ENCODE measurements at places on chromosomes 3 and 15.

DNA sequence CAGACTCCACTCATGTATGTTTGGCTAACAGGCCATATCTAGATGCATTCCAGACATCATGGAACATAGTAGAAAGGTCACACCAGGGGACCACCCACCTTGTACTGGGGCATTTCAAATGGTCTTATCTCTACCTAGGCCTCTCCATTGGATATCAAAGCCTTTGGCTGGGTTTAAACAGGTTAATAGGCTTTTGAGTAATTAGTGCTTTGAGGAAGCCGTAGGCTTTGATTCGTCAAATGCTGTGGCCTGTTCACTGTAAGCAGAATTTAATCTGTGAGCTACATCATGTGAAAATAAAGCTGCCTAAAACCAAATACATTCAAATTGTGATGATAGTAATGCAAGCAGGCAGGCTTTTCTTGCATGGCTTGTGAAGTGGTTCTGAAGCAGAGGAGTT is 129.5 kb downstream of the ST8SIA2 start:
- DNase-seq: no peak

DNA sequence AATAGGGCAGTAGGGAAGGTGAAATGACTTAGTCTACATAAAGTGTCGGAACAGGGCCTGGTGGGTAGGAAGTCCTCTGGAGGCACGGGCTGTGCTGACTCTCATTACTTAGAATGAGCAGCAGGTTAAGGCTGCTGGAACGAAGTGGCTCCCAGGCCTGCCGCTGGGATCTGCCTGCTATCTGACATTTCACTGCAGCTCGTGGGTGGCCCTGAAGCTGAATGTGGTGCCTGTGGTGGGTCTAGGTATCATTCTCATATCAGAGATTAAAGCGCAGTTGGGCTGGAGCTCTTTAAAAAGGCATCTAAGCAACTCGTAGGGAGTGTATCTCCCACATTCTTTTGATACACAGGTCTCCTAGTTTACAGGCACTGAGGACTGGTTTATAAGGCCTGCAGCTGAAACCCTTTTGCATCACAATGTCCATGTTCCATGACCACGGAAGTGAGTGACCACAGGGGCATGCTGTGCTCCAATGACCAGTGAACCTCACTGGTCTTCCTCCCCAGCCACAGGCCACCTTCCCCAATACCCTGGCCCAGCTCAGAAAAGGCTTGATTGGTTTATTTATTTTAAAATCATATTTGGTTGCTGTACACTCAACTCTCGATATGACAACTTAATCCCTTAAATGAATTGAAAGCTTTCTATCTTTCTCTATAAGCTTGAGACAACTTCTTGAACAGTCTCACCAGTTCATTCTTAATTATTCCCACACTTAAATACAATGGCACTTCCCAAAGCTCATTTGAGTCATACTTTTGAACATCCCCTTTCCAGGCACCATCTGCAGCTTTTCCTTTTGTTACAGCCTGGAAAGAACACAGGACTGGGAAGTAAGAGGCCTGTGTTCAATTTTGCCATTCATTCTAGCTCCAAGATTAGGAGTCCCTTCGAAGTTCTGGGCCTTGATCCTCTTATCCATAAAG is 19.0 kb downstream of the ADAMTS9 start:
- no peak for DNase-seq

GRCh38 chr3:177345973-177346503 is 148.8 kb upstream of the TBL1XR1 start:
- DNase-seq: no peak

DNA sequence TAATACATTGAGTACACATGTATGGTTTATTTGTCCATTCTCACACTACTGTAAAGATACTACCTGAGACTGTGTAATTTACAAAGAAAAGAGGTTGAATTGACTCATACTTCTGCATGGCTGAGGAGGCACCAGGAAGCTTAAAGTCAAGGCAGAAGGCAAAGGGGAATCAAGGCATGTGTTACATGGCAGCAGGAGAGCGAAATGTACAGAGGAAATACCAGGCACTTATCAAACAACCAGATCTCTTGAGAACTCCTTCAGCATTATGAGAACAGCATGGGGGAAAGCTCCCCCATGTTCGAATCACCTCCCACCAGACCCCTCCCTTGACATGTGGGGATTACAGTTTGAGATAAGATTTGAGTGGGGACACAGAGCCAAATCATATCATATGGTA is 666.3 kb downstream of the ZBBX start:
- DNase-seq: no peak

DNA sequence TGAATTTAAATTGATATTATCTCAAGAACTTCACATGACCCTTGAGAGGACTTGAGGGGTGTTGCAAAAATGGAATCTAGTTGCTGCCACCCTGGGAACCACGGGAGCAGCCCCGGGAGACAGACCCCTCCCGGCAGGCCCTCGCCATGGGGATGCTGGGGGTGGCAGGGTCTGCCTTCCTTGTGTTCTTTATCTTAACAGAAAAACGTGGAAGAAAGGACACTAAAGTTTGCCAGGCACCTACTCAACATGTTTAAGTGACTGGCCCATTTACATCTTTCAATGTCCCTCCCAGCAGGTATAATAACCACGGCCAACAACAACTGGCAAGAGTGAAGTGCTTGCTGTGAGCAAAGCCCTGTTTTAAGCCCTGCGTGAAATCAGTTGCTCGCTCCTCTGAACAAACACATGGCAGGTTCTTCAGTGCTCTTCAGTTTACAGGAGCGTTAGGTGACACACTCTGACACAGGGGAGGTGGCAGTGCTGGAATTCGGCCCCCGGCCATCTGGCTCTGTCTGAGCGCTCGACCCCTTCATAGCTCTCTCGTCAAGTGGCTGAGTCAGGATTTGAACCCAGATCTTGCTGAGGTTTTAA is 112.5 kb downstream of the ASB7 start:
- DNase-seq: no peak

DNA sequence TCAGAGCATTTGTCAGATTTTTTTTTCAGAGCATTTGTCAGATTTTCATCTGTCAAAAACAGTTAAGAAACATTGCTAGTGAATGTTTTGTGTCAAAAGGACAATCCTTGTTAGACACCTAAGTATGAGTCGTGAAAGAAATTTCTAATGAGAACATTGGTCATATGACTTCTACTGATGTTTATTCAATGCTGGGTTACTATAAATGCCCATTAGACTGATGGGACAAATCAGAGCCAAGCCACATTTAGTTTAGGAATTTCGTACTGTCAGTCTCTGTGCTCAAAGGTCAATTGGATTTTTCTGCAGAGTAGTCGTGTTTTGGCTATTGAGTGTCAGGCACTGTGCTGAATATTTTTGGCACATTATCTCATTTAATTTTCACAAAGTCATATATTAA is 31.6 kb downstream of the TSC22D2 start:
- DNase-seq: no peak

GRCh38 chr3:157265931-157266330 is 106.0 kb upstream of the CCNL1 start:
- no peak for DNase-seq

- no peak for DNase-seq
These were observed 74.0 kb upstream of the SNRPA1 start for GRCh38 chr15:101368861-101369642.

DNA sequence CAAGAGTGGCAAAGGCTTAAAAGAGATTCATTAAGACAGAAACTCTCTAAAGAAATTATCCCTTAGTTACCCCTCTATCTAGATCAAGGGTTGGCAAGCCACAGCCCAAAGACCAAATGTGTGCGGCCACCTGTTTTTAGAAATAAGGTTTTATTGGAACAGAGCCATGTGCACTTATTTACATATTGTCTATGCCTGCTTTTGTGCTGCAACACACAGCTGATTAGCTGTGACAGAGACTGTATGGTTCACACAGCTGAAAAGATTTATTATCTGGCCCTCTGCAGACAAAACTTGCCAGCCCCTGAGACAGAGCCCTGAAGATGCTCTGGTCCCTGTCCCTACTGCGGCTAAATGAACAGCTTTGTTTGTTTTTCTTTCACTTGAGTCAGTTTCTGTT is 88.1 kb downstream of the ADAMTS9 start:
- no peak for DNase-seq

- no peak for DNase-seq
These were observed 16.9 kb downstream of the POPDC2 start for GRCh38 chr3:119643528-119643927.

GRCh38 chr15:100263031-100263430 is 78.7 kb downstream of the ADAMTS17 start:
- DNase-seq: no peak

DNA sequence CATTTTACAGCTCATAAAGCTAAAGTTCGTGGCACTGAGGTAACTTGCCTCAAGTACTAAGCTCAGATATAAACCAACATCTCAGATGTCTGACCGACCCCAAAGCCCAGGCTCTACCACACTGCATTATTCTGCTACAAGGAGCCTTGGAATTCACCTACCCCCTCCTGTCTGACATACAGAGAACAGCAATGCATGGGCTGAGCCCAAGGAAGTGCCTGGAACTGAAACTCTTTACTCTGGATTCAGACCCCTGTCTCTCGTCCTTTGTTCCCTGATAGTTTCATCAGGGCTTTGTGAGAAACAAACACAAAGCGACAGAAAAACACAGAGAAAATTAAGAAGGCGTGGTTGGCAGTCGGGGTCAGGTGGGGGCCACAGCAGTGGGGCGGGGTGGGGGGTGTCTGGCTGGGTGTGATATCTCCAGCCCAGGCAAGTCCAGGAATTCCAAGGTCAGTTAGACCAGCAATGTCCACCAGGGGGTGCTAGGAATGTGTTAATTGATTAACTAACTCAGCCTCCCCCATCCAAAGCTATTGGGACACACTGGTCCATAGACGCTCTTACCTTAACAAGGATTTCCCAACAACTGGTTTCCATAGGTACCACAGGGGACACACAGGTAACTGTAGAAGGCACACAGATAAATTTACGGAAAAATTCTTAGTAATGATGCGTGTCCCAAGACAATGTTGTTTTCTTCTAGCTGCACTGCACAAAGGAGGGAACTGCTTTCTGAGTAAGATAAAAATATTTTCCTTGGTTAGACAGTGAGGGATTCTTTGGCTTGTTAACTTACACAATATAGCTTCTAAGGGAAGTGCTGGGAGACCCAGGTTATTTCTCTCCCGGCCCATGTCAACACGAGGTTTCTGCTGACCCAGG is 18.8 kb upstream of the SSUH2 start:
- peak; percentile 26 for DNase-seq

GRCh38 chr15:70702584-70702983 is 60.8 kb downstream of the UACA start:
- no peak for DNase-seq

- no peak for DNase-seq
These were observed 183.8 kb downstream of the OPA1 start for GRCh38 chr3:193776626-193777358.

- DNase-seq: no peak
These were observed 34.2 kb upstream of the MTMR14 start for GRCh38 chr3:9615003-9615628.

DNA sequence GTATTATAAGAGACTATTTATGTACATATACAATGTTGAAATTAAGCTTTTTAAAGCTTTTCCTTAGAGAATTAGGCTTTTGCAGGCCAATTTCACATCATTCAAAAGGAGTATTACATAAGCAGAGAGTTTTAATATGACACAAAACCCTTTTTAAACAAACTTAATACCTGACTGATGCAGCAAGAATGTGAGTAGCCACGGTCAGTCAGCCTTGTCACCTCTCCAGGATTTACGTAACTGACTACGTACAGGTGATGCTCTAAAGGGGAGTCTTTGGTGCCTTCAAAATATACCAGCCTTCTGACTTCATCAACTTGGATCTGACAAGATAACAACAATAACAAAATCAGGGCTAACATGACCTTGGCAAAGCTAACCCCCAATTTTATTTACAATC is 44.2 kb upstream of the IGDCC4 start:
- DNase-seq: no peak
